ENCODE measurements at places on chromosomes 1 and 21. TPM values are rescaled to one million over a fixed set of nuclear protein-coding genes. Genes with fewer than 3 reads are reported as not detected.

LCE2A gene
- total RNA-seq = not detected

ST6GALNAC5 gene
- total RNA-seq = not detected

CFAP141 gene
- total RNA-seq = not detected

VANGL2 gene
- total RNA-seq = not detected

TMEM81 gene
- total RNA-seq = 2.3 TPM

RBP7 gene
- 0.81 TPM for total RNA-seq

SPRR3 gene
- total RNA-seq = not detected

MNDA gene
- not detected for total RNA-seq

MORC3 gene
- 27.4 TPM for total RNA-seq

LENEP gene
- not detected for total RNA-seq
